Neural progenitor cell (in vitro differentiated cells): ENCODE measurements at places on chromosomes 16 and 17. TPM values are rescaled to one million over a fixed set of nuclear protein-coding genes. Genes with fewer than 3 reads are reported as not detected.

Gene CD300A
- 0.28 TPM in 1 of 2 replicates, not detected in the other for total RNA-seq

Gene SPATA32
- not detected in 2 replicates for total RNA-seq

Gene KRTAP2-2
- not detected in 2 replicates for total RNA-seq

GRCh38 chr17:78368854-78369495, 9.1 kb upstream of the SOCS3 start:
- DNase-seq, result no peak
- no peaks in the 10 kb centered on the region for H3K36me3 ChIP-seq
- no peak overlapping the region for H3K4me3 ChIP-seq
- no peak overlapping the region for H3K27ac ChIP-seq
- peaks cover 58% of the 10 kb centered on the region for H3K4me1 ChIP-seq
- H3K27me3 ChIP-seq, result no peaks in the 10 kb centered on the region

DNA sequence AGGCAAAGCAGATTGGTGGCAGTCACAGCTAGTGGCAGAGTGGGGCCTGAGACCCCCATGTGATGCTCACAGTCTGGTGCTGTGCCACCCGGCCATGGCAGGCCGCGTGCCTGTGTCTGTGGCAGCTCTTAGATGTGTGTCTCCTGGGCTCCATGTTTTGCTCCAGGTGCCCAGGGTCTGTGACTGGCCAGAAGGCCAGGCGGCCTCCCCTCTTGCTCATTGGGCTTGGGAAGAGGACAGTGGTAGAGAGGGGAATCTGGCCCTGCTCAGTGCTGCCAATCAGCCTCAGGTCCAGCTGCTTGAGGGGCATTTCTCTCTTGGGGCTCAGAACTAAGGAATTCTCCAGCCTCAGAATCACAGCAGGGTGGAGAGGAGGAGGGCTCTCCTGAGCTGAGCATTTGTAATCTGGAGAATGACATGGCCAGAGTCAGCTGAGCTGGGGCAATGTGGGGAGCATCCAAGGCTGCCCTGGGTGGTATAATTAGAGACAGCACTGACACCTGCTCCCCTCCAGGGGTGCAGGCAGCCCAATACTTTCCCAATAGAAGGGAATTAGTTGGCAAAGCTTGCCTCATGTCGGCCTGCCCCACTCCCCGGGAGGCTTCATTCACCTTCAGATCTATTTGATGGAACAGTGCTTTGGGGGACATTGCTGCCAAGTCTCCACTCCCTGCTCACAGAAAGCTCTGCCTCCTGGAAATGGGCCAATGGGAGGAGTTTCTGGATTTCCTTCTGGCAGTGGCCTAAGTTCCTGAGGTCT, 2.7 kb upstream of the LASP1NB start:
- peaks cover 32% of the 10 kb centered on the region for H3K4me1 ChIP-seq

DNA sequence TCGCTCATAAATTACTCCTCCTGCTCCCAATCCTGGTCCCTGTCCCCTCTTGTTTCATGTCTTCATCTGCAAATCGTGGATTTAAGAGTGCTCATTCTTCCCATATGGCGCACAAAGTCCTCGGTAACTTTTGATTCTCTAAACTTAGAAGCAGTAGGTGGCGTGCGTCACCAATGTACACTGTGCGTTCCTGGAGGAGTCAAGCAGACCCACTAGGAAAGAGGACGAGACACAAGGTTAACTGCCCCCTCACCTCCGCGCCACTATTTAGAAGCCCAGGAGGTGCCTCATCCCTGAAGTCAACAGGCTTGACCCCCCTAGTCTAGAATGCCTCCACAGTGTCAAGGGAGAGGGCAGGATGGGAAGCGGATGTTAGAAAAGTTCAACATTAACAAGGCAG, 2.9 kb downstream of the SLC13A5 start:
- H3K27me3 ChIP-seq, result peaks cover 39% of the 10 kb centered on the region
- DNase-seq, result no peak
- no peaks in the 10 kb centered on the region for H3K36me3 ChIP-seq
- no peak overlapping the region for H3K27ac ChIP-seq
- H3K4me1 ChIP-seq, result peaks cover 5% of the 10 kb centered on the region
- no peak overlapping the region for H3K4me3 ChIP-seq

- H3K4me3 ChIP-seq, result no peak overlapping the region
- no peak overlapping the region for H3K27ac ChIP-seq
- H3K36me3 ChIP-seq, result no peaks in the 10 kb centered on the region
- H3K27me3 ChIP-seq, result no peaks in the 10 kb centered on the region
- no peak for DNase-seq
Observed at GRCh38 chr16:59030923-59031485, 296.9 kb upstream of the GOT2 start.

DNA sequence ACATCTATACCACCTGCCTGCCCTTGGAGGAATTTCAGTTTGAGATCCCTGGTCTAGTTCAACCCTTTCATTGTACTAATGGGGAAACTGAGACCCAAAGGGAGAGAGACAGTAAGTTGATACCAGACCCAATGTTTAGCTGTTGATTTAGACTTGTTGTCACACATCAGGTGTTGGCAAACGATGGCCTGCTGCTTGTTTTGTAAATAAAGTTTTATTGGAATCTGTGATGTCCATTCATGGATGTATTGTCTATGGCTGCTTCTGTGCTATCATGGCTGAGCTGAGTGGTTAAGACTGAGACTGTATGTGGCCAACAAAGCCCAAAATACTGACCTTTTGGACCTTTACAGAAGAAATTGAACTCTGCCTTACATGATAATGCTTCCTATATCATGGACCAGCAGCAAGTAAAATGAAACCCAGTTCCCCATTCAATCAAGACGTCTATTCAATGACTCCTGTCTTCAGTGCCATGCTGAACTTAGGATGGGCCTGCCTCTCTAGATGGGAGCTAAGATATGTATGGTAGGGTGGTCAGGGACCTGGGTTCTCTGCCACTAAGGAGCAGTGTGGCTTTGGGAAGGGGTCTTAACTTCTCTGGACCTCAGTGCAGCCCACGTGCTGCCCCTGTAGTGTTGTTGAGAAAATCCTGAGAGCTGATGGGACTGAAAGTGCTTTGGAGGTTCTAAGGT, 111.0 kb downstream of the IRX5 start:
- H3K27ac ChIP-seq, result no peak overlapping the region
- no peaks in the 10 kb centered on the region for H3K27me3 ChIP-seq
- no peak for DNase-seq
- H3K4me3 ChIP-seq, result no peak overlapping the region
- H3K36me3 ChIP-seq, result no peaks in the 10 kb centered on the region

DNA sequence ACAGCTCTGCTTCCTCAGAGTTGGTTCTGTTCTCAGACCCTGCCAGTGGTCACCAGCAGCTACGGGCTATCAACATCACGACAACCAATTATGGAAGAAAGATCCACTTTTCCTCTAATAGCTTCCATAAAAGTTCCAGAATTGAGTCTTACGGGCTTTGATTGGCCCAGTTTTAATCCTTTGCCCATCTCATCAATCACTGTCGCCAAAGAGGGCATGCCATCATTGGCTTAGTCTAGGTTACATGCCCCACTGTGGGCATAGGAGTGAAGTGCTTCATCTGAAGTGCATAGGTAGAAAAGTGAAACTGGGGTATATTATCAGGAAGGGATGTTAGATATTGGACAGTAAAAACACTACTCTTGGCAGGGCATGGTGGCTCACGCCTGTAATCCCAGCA, 76.6 kb upstream of the DHX40 start:
- H3K27ac ChIP-seq, result no peak overlapping the region
- no peaks in the 10 kb centered on the region for H3K36me3 ChIP-seq
- no peaks in the 10 kb centered on the region for H3K4me1 ChIP-seq
- no peak overlapping the region for H3K4me3 ChIP-seq
- peaks cover 6% of the 10 kb centered on the region for H3K27me3 ChIP-seq

GRCh38 chr16:1237990-1238389, 2.5 kb upstream of the TPSAB1 start:
- no peaks in the 10 kb centered on the region for H3K27me3 ChIP-seq
- no peaks in the 10 kb centered on the region for H3K4me1 ChIP-seq
- H3K27ac ChIP-seq, result no peak overlapping the region

GRCh38 chr17:725746-726145, 6.7 kb upstream of the TLCD3A start:
- no peaks in the 10 kb centered on the region for H3K36me3 ChIP-seq
- H3K27ac ChIP-seq, result no peak overlapping the region
- DNase-seq, result no peak
- peaks cover 14% of the 10 kb centered on the region for H3K4me1 ChIP-seq
- H3K4me3 ChIP-seq, result peak overlapping the region; percentile 4

DNA sequence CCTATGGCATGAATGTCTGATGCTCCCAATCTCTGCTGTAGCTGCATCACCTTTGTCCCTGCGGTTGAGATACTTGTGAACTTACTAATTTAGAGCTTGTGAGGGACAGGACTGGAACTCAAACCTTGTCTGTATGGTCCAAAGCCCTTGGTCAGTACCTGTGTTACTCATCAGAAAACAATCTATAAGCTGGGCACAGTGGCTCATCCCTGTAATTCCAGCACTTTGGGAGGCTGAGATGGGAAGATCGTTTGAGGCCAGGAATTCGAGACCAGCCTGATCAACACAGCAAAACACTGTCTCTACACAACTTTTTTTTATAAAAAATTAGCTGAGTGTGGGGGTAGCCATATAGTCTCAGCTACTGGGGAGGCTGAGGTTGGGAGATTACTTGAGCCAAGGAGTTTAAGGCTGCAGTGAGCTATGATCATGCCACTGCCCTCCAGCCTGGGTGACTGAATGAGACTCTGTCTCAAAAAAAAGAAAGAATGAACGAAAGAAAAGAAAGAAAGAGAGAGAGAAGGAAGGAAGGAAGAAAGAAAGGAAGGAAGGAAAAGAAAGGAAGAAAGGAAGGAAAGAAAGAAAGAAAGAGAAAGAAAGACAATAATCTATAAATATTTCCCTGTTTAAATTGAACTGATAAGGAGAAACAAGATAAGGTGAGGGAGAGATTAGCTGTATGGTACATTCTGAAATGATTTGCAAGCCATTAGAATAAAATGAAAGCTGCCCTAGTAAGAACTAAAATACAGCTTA, 31.7 kb upstream of the MYH10 start:
- H3K4me3 ChIP-seq, result no peak overlapping the region
- no peaks in the 10 kb centered on the region for H3K4me1 ChIP-seq
- no peaks in the 10 kb centered on the region for H3K27me3 ChIP-seq
- DNase-seq, result no peak
- no peaks in the 10 kb centered on the region for H3K36me3 ChIP-seq
- H3K27ac ChIP-seq, result no peak overlapping the region

- H3K4me1 ChIP-seq, result peaks cover 10% of the 10 kb centered on the region
- H3K27ac ChIP-seq, result no peak overlapping the region
- H3K36me3 ChIP-seq, result no peaks in the 10 kb centered on the region
Observed at GRCh38 chr16:82700541-82701235, 73.9 kb downstream of the CDH13 start.

GRCh38 chr16:1942047-1942809, 771 bp downstream of the MSRB1 start:
- no peak for DNase-seq
- peaks cover 7% of the 10 kb centered on the region for H3K4me1 ChIP-seq
- no peak overlapping the region for H3K27ac ChIP-seq
- peak overlapping the region; percentile 90 for H3K4me3 ChIP-seq
- H3K36me3 ChIP-seq, result no peaks in the 10 kb centered on the region
- no peaks in the 10 kb centered on the region for H3K27me3 ChIP-seq

GRCh38 chr16:17070882-17071592, 399.7 kb downstream of the XYLT1 start:
- H3K4me1 ChIP-seq, result peaks cover 12% of the 10 kb centered on the region
- H3K4me3 ChIP-seq, result no peak overlapping the region
- H3K27ac ChIP-seq, result no peak overlapping the region
- DNase-seq, result peak; percentile 57

GRCh38 chr16:67514382-67514828, 14.2 kb upstream of the RIPOR1 start:
- H3K36me3 ChIP-seq, result no peaks in the 10 kb centered on the region
- H3K4me3 ChIP-seq, result no peak overlapping the region
- H3K27ac ChIP-seq, result no peak overlapping the region
- peaks cover 22% of the 10 kb centered on the region for H3K27me3 ChIP-seq
- no peaks in the 10 kb centered on the region for H3K4me1 ChIP-seq
- DNase-seq, result peak; percentile 83

- no peaks in the 10 kb centered on the region for H3K27me3 ChIP-seq
- no peak for DNase-seq
- H3K36me3 ChIP-seq, result no peaks in the 10 kb centered on the region
- H3K27ac ChIP-seq, result no peak overlapping the region
Observed at GRCh38 chr16:54974367-54974766, 43.7 kb downstream of the IRX5 start.

DNA sequence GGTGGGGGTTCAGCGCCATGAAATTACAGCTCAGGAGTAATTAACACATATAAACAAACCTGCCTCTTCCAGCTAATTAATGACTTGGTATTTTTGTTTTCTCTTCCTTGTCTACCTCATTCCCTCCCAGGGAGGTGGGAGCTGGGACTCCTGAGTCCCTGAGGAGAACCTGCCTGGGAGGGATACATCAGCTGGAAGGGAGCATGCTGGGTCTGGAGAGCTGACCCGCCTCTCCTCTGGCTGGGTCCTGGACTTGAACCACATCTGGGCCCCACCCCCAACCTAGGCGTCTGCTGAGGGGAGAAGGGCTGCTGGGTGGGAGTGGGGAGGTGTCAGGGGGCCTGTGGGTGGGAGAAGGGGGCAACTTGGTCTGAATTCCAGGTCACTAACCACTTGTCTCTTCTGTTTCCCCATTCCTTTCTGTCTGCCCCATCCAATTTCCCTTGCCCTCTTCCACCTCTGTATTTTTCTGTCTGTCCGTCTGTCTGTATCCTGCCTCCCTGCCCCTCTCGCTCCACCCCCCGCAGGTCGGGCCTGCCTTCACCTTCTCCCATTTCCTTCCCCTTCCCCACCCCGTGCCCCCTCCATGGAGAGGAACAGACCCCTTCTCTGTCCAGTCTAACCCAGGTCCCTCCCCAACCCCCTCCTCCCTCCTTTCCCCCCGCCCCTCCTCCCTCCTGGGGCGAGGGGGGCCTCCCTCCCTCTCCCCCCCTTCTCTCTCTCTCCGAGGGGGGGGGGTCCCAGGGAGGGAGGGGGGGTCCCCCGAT, at the start of gene NLGN2:
Gene NLGN2, plus strand, starts transcription at position 361 of the 767 bp plus-strand sequence. CDS start 411 bp downstream, outside the sequence.
- peaks cover 5% of the 10 kb centered on the region for H3K36me3 ChIP-seq
- H3K27ac ChIP-seq, result no peak within 1 kb of the TSS
- H3K4me1 ChIP-seq, result peaks cover 21% of the 10 kb centered on the region
